SIG-M5 (cell line): ENCODE measurements at places on chromosomes 1 and 21.

DNA sequence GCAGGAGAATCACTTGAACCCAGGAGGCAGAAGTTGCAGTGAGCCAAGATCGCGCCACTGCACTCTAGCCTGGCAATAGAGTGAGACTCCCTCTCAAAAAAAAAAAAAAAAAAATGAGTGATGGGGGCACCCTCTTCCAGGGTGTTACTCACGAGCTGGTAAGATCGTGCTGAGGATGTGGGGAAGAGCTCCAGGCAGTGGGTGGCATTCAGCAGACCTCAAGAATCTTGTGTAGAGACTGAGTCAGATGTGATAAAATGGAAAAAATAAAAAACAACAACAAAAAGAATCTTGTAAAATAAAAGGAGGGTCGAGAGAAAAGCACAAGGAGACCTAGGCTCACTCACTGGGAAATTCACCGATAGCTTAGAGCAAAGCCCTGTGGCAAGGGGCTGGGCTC lies 38.5 kb downstream of the EPHA2 start:
- no peak for DNase-seq

GRCh38 chr1:94061513-94062443 lies 59.2 kb downstream of the ABCA4 start:
- DNase-seq, result no peak

DNA sequence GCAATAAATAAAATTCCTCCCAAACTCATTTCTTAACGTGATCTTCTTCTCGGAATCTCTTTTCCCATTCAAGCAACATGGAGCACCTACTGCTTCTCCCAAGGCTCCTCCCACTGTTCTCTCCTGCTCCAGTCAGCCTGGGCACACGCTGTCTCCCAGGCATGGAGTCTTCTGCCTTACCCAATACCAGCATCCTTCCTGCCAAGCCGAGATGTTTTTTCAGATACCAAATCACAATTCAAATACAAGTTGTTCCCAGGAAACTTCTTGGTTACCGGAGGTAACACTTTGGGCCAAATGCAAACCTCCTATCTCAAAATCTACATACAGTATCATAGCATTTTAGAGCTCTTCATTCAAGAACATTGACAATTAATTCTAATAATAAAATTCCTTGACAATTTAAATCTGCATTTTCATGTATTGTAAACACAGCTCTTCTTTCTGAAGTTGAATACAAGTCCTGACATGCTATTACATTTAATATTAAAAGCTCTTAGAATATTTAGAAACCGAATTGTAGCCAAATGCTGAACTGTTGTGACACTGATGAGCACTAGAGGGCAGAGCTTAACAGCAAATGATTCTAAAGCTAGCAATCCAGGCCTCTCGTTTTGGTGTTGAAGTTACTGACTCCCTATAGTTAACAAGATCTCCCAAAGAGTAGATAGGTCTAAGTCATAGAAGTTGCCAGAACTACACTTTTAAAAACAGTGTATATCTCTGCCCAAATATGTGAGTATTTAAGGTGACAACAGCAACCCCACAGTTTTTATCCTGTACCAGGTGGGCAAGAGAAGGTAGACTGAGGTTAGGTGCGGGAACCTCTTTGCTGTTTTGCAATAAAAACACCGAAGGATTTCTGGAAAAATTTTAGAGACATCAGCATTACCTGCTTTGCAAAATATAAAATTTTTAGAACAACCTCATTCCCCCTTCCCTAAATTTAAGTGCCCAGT lies 52.3 kb downstream of the BCAR3 start:
- DNase-seq, result no peak

- no peak for DNase-seq
Observed at GRCh38 chr1:41789661-41790330, 128.9 kb downstream of the HIVEP3 start.

GRCh38 chr1:93178418-93178817 lies 1.8 kb downstream of the TMED5 start:
- no peak for DNase-seq

GRCh38 chr21:41147979-41148355 lies 20.0 kb upstream of the BACE2 start:
- DNase-seq, result no peak

DNA sequence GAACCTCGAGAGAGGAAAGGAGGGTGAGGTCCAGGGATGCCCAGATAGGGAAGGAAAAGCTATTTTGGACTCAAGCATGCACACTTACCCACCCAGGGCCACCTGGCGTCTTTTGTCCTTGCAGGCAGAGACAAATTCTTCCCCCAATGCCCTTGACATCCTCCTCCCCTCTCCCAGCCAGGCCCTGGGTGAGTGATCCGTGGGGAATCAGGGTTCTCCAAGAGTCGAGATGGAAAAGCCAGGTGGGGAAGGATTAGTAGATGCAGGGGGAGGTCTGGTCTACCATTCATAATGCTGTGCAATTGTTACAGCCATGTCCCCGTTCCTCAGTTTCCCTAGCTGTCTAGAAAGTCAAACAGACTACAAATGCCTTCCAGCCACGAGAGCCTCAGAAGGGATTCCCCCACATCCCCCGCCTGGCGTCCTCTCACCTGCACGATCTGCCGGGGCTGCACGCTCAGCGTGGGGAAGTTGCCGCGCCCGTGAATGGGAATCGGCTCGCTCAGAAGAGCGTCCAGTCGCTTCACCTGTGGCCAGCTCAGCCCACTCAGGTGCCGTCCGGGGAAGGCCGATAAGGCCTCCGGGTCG lies 580 bp downstream of the TENT5B start:
- DNase-seq, result no peak

DNA sequence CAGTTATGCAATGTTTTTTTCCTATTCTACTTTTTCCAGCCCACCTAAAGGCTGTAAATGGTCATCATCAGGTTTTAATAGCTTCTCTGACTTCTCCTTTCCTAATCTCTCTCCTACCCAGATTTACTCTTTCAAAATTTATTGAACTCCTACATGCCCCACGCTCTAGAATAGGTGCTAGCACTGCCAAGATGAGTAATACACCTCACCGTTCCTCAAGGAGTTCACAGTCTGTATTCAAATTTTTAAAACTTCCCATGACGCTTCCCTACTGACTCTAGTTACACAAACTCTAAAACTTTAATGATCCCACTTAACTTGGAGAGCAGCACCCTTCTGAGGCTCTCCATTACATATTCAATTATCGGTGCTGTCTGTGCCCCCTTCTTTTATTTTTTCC lies 51.6 kb downstream of the ALG14 start:
- DNase-seq, result no peak

DNA sequence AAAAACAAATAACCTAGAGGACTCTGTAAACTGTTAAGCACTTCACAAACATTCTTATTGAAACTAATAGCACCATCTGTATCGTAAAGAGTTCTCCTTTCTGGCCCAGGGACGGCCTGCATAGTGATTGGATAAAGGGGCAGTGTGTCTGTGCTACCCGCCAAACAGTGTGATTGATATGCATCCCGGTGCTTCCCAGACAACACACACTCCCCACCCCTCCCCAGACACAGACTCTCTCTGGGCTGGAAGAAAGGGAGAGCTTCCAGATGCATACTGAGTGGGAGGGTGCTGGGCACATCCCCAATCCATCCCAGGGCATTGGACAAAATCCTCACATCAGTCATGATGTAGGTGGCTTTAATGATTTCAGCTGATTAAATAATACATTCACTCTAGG lies 3.7 kb downstream of the HSD11B1 start:
- DNase-seq, result no peak

- no peak for DNase-seq
Observed at GRCh38 chr1:96464991-96465390, 256.6 kb upstream of the PTBP2 start.

- DNase-seq, result no peak
Observed at GRCh38 chr21:27681038-27681437, 714.1 kb upstream of the ADAMTS5 start.

DNA sequence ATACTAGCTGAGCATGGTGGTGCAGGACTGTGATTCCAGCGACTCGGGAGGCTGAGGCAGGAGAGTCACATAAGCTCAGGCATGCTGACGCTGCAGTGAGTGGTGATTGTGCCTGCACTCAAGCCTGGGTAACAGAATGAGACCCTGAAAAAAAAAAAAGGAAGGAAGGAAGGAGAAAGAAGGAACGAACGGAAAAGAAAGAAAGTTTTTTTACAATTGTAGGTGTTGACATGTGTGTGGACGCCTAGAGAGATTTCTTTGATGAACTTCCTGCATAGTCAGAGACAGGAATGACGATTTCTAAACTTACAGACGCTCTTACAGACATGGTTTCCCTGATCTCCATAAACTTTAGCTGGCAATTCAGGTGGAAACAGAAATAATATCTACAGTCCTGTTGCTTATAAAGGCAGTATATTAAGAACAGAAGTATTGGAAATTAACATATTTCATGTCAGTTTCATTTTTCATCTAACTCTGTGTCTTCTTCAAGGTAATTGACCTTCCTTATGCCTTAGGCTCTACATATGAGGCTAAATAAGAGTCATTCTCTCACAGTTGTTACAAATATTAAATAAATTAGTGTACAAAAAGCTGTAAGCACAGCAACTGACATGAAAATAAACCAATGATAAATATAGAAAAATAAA lies 4.1 kb downstream of the SAMSN1 start:
- DNase-seq, result no peak

DNA sequence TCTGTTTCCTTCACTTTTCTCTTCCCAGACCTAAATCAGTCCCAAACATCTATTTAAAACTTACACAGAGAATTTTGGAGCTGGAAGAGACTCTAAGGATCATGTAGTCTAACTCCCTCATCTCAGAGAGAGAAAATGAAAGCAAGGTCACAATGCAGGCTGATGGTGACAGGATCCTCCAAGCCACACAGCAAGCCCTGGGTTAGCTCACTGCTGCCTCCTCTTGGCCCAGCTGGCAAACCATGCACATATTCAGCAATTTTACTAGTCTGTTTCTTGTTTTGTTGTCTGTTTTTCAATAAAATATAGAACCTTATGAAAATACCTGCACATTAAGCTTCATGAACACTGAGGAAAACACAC lies 27.7 kb upstream of the LY9 start:
- no peak for DNase-seq

- DNase-seq, result no peak
Observed at GRCh38 chr1:184622136-184622823, 132.4 kb downstream of the EDEM3 start.

DNA sequence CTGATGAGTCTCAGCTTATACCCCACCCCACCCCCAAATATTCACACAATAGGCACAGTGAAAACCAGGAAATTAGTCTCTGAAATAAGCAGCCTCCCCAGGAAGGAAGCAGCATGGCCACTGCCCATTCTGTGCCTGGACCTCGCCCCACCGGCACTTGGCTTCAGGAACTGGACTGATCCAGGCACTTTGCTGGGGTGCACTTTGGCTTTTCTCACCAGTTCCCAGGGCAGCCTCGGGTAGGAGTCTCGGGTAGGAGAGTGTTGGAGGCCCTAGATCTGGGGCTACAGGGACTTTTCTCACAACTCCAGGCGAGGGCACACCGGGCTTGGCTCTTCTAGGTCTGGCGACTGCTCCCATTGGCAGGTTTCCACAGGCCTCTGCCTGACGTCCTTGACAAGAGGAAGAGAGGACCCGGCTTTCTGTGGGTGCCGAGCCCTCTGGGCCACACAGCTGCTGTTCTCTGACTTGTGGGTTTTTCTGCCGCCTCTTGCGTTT lies 18.7 kb downstream of the ADARB1 start:
- no peak for DNase-seq

- no peak for DNase-seq
Observed at GRCh38 chr1:39438042-39438441, 53.4 kb upstream of the BMP8A start.

DNA sequence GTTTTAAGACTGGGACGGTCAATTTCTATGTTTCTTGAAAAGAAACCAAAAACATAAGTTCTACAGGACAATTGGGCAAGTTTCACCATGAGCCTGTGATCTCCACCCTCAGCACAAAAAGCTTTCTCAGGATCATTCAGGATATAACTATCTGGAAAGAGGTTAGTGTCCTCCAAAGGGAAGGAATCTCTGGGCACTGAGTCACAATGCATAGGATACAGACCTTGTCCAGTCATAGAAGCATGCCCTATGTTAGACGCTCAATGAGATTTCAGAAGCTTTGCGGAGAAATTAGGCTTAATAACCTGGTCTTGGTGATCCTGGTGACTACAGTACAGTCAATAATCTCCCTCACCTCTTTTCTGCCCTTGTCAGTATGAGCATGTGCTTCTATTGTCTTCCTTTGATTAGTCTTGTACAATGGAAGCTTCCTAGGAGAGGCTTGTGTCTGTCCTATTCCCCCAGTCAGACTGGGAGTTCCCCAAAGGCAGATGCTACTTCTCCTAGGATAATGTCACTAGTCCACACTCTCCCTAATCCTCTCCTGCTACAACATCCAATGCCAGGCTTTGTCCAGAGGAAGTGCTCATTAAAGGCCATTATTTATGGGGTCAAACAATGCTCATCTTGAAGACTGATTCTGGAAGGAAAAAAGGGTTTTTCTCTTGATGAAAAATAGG lies 97.4 kb downstream of the KCNH1 start:
- DNase-seq, result no peak

DNA sequence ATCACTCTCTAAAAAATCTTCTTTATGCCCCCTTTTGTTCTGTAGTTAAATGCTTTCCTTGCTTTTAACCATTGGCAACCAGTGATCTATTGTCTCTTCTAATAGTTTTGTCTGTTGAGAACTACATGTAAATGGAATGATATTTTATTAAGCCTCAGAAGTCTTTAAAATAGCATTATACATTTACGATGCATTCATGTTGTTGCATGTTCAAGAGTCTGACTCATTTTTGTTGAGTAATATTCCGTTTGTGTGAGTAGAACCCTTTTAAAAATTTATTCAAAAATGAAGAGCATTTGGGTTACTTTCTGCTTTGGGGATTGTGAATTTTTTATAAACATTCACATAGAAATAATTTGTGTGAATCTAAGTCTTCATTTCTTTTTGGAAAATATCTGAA lies 1352.9 kb downstream of the NCAM2 start:
- DNase-seq, result no peak

GRCh38 chr1:29991815-29992214 lies 731.6 kb downstream of the MATN1 start:
- DNase-seq, result no peak

DNA sequence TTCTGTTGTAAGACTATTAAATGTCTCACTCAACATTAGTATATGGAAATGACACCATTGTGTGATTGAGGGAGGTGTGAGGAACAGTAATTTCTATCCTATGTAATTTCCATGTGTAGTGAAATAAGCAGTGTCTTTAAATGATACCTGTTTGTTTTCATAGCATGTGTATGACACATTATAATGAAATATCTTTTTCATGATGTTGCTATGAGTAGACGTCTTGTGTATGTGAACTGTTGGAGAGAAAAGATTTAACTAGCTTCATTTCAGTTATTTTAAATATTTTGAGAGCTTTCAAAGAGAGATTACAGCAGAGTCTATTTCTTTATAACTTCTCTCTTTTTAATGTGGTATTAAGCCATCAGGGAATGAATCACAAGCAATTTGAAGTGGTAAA lies 71.5 kb upstream of the QSOX1 start:
- DNase-seq, result no peak

GRCh38 chr1:2638466-2639115 lies 5.8 kb upstream of the MMEL1 start:
- no peak for DNase-seq

DNA sequence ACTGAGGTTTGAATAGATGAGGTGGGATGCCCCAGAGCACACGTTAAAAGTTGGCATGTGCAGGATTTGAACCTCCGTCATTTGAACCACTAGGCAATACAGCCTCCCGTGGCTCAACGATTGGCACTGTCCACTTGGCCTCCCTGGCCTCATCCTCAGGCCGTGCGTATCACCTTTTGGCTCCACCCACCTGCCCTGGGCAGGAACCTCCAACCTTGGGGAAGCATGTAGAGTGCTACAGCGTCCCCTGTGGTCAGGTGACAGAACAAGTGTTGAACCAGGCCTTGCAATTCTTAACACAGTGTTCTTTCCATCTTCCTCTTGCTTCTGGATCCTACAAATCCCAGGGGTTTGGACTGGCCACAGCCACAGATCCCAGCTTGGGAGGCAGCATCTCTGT lies 112.6 kb downstream of the PAX7 start:
- no peak for DNase-seq
